ENCODE measurements at places on chromosomes 4 and X. TPM values are rescaled to one million over a fixed set of nuclear protein-coding genes. Genes with fewer than 3 reads are reported as not detected.

DNA sequence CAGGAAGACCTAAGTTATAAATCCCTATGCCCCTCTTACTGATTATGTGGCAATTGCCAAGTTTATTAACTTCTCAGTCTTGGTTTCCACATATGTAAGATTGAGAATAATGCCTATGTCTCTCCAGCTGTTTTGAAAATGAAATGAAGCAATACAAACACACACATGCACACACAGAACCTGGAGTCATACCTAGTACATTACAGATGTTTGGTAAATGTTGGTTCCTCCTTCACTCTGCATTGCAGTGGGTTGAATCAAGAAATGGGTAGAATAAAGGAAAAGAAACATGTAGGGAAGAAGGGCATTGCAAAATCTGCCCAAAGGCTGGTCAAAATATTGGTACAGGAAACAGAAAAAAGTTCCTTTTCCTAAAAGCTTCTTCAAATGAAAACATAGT lies 309.9 kb upstream of the EMCN start:
- peaks cover 2% of the 10 kb centered on the region for H3K4me1 ChIP-seq
- no peaks in the 10 kb centered on the region for H3K36me3 ChIP-seq
- no peak for ATAC-seq
- no peak overlapping the region for H3K4me3 ChIP-seq
- H3K27me3 ChIP-seq: no peaks in the 10 kb centered on the region
- H3K27ac ChIP-seq: no peak overlapping the region

GRCh38 chr4:22070256-22070655 lies 121.7 kb upstream of the KCNIP4 start:
- no peaks in the 10 kb centered on the region for H3K36me3 ChIP-seq
- no peaks in the 10 kb centered on the region for H3K27me3 ChIP-seq
- no peak overlapping the region for H3K4me3 ChIP-seq
- H3K4me1 ChIP-seq: no peaks in the 10 kb centered on the region

- H3K27me3 ChIP-seq: no peaks in the 10 kb centered on the region
- no peak for ATAC-seq
- no peaks in the 10 kb centered on the region for H3K36me3 ChIP-seq
- no peaks in the 10 kb centered on the region for H3K4me1 ChIP-seq
- no peak overlapping the region for H3K4me3 ChIP-seq
Observed at GRCh38 chr4:114019969-114020358, 40.5 kb upstream of the ARSJ start.

SH2D1A gene
- total RNA-seq: 60.9 TPM

KCTD8 gene
- not detected for total RNA-seq

All from activated T-helper 17 cell treated with anti-CD3 and anti-CD28 coated beads, Interleukin-2, amount 50 U/mL, for 72 hours (primary cell).